Tongue (tissue), 3 donors: ENCODE measurements at places on chromosomes 12 and 14.
A peak's percentile ranks its signal among the peaks of the same experiment; 100 is the strongest.

- DNase-seq = no peak
Measured at GRCh38 chr12:9799961-9800360, 27.3 kb upstream of the KLRF1 start.

- DNase-seq = no peak
Measured at GRCh38 chr12:107007411-107007810, 20.5 kb upstream of the MTERF2 start.

GRCh38 chr14:71244341-71244740, 337.1 kb downstream of the PCNX1 start:
- peak; percentile 82 for DNase-seq

GRCh38 chr12:117293510-117293909, 67.9 kb downstream of the NOS1 start:
- DNase-seq = no peak

GRCh38 chr14:101474563-101475455, 86.5 kb upstream of the DIO3 start:
- DNase-seq = peak; percentile 57

DNA sequence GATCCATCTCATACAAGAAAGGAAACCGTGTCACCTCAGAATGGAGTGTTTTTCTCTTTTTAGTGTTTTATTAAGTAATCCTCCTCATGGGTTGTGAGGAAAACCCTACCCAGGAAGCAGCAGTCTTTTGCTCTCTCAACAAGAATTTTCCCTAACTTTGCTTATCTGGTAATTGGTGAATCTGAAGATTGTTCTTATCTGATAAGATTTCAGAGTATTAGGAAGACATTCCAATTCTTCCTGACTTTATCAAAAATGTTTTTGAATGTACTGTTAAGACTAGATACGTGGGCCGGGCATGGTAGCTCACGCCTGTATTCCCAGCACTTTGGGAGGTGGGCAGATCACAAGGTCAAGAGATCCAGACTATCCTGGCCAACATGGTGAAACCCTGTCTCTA, 86.0 kb downstream of the PHLDA1 start:
- no peak for DNase-seq

- DNase-seq = no peak
Measured at GRCh38 chr12:4174417-4174816, 99.1 kb upstream of the CCND2 start.

GRCh38 chr14:79500489-79500888, 710.8 kb downstream of the DIO2 start:
- no peak for DNase-seq

DNA sequence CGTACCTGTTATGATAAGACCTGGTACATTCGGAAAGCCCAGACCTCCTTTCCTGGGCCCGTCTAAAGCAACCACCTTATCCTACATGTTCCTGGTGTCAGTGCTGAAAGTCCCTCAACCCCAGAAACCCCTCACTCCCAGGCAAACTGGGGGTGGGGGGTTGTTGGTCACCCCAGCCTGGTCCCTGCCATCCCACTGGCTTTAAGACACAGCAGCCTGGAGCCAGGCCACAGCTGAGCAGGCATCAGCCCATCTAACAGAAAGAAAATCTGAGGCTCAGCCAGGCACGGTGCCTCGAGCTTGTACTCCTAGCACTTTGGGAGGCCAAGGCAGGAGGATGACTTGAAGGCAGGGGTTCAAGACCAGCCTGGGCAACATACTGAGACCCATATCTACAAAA, 4.5 kb downstream of the SELPLG start:
- no peak for DNase-seq

GRCh38 chr14:72745546-72745945, 148.4 kb downstream of the DPF3 start:
- no peak for DNase-seq

DNA sequence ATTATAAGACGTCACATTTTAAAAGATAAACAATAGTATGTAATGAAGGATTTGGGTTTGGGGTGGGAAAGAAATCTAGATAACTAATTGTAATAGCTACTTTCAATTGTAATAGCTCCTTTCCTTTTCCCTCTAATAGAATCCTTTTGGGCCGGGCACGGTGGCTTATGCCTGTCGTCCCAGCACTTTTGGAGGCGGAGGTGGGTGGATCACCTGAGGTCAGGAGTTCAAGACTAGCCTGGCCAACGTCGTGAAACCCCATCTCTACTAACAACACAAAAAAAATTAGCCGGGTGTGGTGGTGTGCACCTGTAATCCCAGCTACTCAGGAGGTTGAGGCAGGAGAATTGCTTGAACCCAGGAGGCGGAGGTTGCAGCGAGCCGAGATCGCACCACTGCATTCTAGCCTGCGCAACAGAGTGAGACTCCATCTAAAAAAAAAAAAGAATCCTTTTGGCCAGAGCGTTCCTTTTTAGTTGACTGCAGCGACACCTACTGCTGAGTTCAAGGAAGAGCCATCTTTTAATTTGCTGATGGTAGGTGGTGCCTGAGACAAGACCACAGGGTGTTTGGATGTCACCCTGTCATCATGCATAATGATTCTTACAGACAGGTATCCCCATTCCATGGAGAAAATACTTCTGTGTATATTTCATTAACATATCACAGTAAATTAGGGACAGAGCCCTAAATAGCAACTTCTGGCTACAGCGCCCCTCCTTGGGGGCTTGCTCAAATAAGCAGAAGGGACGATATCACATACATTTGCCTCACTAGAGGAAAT, 79.5 kb downstream of the ARMH4 start:
- peak; percentile 87 for DNase-seq
